ENCODE measurements at places on chromosomes 1 and 21.

DNA sequence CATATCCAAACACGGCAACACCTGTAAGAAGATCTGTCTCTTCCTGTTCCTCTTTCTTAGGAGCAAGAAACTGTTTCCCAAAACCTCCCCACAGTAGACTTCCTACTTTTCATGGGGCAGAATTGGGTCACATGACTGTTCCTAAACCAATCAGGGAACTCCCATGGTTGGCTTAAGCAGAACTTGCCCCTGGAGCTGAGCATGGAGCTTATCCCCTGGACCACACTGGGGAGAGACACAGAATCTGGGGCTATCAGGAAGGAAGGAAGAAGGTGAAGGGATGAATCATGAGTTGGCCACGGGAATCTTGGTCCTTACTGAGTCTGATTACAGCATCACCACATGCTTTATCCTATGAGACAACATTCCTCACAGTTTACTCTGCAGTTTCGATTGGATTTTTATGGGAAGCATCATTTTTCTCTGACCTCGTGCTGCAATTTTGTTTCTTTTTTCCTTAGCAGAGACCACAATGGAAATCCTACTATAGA is 81.8 kb downstream of the CDC7 start:
- DNase-seq, result no peak

- peak; percentile 71 for DNase-seq
Observed at GRCh38 chr1:156379420-156380165, 10.6 kb downstream of the RHBG start.

GRCh38 chr1:219752645-219753044 is 139.7 kb upstream of the ZC3H11B start:
- no peak for DNase-seq

DNA sequence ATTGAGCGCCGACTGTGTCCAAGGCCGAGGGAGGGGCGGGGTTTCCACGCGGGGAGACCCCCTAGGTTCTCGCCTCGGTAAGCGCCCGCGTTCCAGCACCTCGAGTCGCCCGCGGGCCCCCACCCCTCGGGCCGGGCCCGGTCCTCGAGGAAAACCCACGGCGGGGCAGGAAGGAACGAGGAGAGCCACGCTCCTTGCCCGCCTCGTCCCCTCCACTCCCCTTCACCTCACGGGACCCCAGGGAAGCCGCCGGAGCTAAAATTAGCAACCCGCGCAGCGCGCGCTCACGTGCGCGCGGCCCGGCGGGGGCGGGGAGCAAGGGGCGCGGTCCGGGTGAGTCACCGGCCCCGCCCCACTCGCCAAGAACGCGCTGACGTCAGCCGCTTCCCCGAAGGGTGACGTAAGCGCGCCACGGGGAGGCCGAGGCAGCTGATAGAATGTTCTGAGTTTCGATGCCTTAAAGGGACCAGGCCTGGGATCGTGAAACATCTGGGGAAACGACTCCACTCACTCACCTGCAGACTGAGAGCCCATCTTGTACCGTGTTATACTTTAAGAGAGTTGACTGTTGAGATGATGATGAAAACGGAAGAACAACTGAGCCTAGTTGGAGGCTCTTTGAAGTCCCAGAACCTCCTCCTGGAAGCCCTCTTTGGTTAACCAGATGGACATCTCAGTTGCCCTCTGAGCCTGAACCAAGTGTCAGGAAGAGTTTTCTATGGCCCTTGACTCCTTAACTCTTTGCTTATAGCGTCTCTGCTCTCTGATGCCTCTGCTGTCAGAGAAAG is 49.7 kb upstream of the ATF3 start:
- DNase-seq, result peak; percentile 96

DNA sequence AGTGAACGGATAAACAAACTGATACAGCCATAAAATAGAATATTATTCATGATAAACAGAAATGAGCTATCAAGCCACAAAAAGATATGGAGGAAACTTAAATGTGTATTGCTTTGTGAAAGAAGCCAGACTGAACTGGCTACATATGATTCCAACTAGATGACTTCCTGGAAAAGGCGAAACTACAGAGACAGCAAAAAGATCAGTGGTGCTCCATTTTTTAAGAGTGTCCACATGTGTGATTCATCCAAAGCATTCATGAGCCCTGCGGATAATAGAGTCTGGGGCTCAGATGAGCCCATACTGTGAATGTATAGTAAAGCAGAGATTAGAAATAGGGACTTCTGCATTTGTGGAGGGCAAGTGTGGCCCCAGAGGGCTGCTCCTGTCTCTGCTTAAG is 7.8 kb upstream of the TMEM222 start:
- DNase-seq, result no peak

DNA sequence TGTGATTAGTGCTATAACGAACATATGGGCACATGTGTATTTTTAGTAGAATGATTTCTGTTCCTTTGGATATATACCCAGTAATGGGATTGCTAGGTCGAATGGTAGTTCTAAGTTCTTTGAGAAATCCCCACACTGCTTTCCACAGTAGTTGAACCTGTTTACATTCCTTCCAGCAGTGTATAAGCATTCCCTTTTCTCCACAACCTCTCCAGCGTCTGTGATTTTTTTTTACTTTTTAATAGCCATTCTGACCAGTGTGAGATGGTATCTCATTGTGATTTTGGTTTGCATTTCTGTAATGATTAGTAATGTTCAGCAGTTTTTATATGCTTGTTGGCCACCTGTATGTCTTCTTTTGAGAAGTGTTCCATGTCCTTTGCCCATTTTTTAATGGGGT is 81.8 kb upstream of the SLC44A3 start:
- no peak for DNase-seq

GRCh38 chr1:201049248-201049831 is 25.8 kb upstream of the KIF21B start:
- DNase-seq, result no peak

DNA sequence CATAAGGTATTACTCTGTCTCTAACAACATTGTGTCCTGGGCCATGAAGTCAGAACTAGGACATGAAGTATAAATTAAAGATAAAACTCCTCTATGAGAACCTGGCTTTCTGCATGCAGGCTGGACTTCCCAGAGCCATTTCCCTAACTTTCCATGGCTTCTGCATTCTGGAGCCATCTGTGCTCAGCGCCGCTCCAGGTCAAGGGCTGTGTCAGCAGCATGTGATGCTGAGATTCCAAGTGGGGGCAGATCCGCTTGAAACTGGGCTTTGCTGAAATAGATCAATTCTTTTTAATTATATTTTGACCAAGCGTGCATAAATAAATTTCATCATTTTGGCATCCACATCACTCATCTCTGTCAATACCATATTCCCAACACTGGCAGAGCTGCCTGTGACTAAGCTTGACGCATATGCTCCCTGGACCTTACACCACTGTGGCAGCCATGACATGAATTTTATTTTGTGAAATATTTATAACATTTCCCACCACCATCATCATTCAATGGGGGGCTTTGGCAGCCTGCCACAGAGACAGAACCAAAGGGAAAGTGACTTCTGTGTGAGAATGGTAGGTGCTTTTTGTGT is 110.4 kb upstream of the KCNK1 start:
- no peak for DNase-seq

All from GM23338 (cell line).